ENCODE measurements at places on chromosomes 13 and 19. TPM values are rescaled to one million over a fixed set of nuclear protein-coding genes. Genes with fewer than 3 reads are reported as not detected.

GRCh38 chr13:106521095-106521799 is 14.2 kb downstream of the EFNB2 start:
- DNase-seq: no peak

- DNase-seq: no peak
Measured at GRCh38 chr13:38787550-38787949, 100.7 kb downstream of the FREM2 start.

DNA sequence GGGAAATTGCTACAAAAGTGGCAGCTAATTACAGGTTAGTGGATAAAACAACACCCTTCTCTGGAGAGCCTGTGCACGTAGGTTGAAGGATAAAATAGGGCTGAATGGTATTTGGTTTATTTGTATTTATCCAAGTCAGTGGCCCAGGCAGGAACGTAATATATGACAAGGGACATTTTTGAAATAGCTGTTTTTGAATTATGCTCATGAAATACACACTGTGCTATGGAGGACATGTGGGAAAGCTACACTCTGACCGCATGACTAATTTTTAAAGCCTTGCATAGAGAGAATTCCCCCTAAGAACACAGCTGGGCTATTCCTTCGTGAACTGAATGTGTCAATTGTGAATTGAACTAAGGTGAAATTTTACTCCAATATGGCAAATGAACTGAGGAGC is 292.1 kb upstream of the MAB21L1 start:
- DNase-seq: no peak

DNA sequence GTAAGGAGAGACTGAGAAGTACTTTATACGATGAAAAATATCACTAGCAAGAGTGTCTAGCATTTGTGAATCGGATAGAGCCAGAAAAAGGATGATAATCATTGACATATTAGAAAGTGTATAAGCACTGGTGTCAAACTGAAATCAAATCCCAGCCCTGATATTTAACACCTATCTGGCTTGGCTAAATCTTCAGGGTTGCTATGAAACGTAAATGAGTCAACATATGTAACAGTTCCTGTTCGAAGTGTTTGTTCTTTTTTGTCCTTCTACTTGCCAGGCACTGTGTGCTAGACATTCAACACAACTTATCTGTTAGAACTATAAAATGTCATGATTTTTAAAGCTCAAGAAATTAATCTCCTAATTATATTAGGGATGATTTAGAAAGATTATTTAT is 40.8 kb downstream of the SERPINE3 start:
- no peak for DNase-seq

GRCh38 chr13:41842036-41842620 is 118.8 kb downstream of the VWA8 start:
- no peak for DNase-seq

- DNase-seq: no peak
Measured at GRCh38 chr19:3964256-3965194, 6.4 kb downstream of the DAPK3 start.

GRCh38 chr19:29293736-29294342 is 80.9 kb upstream of the UQCRFS1 start:
- no peak for DNase-seq

- no peak for DNase-seq
Measured at GRCh38 chr19:1132552-1133383, 29.0 kb downstream of the GPX4 start.

DNA sequence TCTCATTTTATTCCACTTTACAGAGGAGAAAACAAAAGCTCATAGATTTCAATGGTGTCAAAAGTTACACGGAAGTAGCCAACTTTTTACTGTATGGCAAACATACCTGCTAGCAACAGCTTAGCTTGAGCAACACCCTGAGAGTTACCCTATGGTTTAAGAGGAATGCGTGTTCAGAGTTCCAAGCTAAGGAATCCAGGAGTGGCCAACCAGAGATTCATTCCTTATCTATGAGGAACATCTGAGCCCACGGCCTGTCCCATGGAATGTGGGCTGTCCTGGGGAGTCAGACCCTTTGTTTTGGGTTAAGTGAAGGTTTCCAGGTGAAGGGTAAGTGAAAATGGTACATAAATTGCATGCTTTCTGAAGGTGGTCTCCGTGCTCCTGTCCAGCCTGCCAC is 67.5 kb downstream of the STARD13 start:
- DNase-seq: no peak

DNA sequence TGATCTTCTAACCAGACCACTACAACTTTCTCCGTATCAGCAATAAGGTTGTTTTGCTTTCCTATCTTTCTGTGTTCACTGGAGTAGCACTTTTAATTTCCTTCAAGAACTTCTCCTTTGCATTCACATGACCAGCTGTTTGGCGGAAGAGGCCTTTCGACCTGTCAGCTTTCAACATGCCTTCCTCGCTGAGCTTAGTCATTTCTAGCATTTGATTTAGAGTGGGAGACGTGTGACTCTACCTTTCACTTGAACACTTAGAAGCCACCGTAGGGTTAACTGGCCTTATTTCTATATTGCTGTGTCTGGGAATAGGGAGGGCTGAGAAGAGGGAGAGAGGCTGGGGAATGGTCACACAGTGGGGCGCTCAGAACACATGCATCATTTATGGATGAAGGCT is 104.7 kb downstream of the TUBGCP3 start:
- no peak for DNase-seq

GRCh38 chr19:7153022-7153421 is 83.5 kb downstream of the ZNF557 start:
- DNase-seq: no peak

- no peak for DNase-seq
Measured at GRCh38 chr13:24135674-24136300, 24.7 kb upstream of the SPATA13 start.

DNA sequence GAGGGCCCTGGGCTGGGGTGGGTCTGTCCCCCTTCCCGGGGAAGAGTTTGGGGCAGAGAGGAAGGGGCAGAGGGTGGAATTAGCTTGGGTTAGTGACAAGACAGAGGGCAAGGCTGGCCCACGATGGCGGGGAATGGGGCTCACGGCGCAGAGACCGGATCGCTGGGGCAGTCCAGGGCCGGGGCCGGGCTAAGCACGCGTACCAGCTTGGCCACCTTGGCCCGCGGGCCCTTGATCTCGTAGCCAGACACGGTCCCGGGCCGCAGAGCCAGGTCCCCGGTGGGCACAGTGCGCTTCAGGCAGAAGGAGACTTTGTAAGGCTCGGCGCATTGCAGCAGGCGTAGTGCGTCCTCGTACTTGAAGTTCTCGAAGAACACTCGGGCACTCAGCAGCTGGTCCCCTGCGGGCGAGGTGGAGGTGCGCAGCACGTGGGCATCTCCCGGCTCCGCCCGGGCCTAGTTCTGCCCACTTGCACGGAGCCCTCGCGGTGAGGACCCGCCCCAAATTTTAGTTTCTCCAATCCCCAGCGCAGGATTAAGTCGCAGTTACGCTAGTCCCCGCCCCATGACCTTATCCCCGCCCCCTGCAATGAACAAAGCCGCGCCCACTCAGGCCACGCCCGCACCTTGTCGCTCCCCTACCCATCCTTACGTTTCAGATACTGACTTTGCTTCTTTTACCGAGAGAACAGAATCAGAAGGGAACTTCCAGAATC is 8.6 kb upstream of the HIPK4 start:
- peak; percentile 47 for DNase-seq

GRCh38 chr19:719636-720344 is 11.1 kb downstream of the PALM start:
- DNase-seq: no peak

- no peak for DNase-seq
Measured at GRCh38 chr19:14682084-14682483, 7.4 kb upstream of the ADGRE3 start.

- DNase-seq: no peak
Measured at GRCh38 chr13:48695776-48696175, 42.0 kb downstream of the CYSLTR2 start.

- no peak for DNase-seq
Measured at GRCh38 chr19:15296841-15297415, 35.4 kb downstream of the BRD4 start.

GRCh38 chr13:83350569-83350968 is 531.7 kb downstream of the SLITRK1 start:
- DNase-seq: no peak

- no peak for DNase-seq
Measured at GRCh38 chr13:39998166-39998565, 342.7 kb downstream of the COG6 start.

DNA sequence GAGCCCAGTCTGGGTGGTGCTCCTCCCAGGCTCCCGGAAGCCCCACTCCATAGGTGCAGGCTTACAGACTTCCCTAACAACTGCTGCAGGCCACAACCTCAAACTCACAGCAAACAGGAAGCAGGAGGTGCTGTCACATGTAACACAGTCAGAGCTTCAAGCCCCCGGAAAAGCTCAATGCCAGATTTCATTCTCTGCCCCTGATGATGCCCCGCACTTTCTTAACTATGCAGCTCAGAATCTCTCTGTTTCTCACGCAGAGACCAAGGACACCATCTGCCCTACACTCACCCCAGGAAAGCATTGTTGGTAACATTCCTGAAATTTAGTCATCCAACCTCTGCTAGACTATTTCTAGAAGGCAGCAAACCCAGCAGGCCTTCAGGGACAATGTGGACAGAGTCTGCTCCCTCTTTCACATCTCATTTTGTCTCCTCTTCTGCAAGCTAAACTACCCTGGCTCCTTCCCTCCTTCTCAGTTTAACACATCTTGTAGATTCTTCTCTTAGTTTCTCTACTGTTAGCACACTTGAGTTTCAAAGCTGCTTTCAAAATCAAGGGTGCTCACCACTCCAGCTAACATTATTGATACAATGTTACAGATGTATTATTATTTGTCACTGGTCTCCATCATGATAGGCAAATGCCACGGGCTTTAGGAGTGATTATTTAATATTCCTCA is 162.5 kb downstream of the KCTD12 start:
- DNase-seq: peak; percentile 29

DNA sequence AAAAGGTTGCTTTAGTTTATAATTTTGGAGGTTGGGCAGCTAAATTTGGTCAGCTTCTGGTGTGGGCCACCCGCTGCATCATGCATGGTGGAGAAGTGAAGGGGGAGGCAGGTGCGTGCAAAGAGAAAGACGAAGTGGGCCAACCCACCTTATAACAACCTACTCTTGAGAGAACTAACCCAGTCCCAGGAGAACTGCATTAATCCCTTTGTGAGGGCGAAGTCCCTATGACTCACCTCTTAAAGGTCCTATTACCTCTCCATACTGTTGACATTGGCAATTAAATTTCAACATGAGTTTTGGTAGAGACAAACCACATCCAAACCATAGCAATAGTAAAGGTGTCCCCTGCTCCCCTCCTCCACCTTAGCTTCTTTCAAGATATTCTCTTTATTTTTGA is 7.7 kb upstream of the FGF9 start:
- DNase-seq: no peak

- DNase-seq: peak; percentile 88
Measured at GRCh38 chr19:57527136-57527881, at the start of gene ZNF549. Gene ZNF549 (plus strand): TSS chr19:57527356. CDS start chr19:57527574, 218 bp downstream.

GRCh38 chr13:113422807-113423519 is 30.3 kb downstream of the ADPRHL1 start:
- no peak for DNase-seq

FXYD3 gene
- total RNA-seq: not detected

ZFP28 gene
- total RNA-seq: 12.2 TPM

ZBTB45 gene
- 19.5 TPM for total RNA-seq

CEACAM20 gene
- total RNA-seq: not detected

PBX4 gene
- total RNA-seq: 41.3 TPM

N4BP2L1 gene
- total RNA-seq: 53.0 TPM

ANGPTL8 gene
- not detected for total RNA-seq

THSD1 gene
- 0.47 TPM for total RNA-seq

CEACAM21 gene
- total RNA-seq: 75.5 TPM

Measured in activated naive CD8-positive, alpha-beta T cell treated with anti-CD3 and anti-CD28 coated beads, Interleukin-2, amount 10 ng/mL, durations not matched to agents 7 days and 5 days (primary cell).